ENCODE measurements at places on chromosomes 3 and 15.

GRCh38 chr15:85580879-85581278 lies 200.5 kb downstream of the AKAP13 start:
- DNase-seq: no peak

DNA sequence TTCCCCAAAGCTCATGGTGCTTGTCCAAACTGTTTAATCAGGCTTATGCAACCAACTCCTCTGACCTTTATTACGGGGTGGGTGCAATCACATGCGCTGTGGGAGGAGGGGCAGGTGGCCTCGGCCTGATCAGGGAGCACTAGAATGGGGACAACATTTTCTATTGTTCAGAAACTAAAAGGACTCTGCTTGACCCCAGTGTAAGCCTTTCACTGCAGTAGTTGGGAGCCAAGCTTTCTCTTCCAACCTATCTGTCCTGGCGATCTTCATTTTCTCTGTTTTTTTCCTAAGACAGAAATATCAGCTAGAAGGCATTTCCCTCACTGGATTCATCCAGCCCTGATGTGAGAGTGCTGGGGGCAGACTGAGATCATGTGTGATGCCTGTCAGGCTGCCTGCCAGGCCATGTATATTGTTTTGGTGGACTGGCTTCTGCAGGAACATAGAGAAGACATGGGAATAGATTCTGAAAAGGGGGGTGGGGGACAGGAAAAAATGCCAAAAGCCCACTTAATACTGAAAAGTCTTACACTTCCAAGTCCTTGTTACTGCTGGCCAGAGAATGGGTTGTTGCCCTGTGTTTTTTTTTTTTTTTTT lies 627.0 kb upstream of the TBL1XR1 start:
- peak; percentile 26 for DNase-seq

DNA sequence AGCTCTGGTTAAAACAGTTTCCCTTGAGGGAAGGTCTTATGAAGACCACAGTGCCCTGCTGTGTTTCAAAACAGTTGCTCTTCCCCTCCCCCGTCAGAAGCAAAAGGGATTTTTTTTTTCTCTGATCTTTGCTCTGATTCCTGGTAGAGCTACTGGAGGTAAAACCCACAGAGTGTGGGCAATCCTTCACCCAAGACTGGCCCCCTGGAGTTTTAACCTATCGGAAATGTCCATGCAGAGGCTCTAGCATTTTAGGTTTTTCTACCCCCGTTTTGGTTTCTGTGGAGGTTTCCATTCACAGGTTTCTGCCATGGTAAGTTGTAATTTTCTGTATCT lies 27.7 kb downstream of the GRM2 start:
- DNase-seq: no peak

DNA sequence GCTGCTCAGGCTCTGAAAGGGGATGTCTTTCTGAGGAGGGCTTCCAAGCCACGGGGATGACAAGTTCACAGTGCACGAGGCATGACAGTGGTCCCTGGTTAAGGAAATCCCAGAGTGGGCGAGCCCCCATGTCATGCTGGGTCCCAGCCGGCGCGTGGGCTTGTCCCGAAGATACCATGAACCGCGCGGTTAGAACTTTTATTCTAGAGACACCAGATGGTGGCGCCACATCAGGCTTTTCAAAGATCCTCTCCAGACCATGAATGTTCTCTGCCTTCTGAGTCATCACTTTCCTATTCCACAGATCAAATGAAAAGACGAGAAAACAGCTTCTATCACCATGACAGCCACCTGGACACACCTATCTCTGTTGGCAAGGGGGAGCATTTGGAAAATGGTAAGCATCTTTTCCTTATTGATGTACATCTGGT lies 227.8 kb upstream of the LYSMD4 start:
- DNase-seq: peak; percentile 29

- peak; percentile 79 for DNase-seq
Observed at GRCh38 chr3:174387736-174388135, 471.4 kb upstream of the NAALADL2 start.

- no peak for DNase-seq
Observed at GRCh38 chr3:184561913-184562877, 610 bp downstream of the EPHB3 start.

Measured in fibroblast of skin of scalp (primary cell).